WERI-Rb-1 (cell line): ENCODE measurements at places on chromosomes 7 and 10.
A peak's percentile ranks its signal among the peaks of the same experiment; 100 is the strongest.

DNA sequence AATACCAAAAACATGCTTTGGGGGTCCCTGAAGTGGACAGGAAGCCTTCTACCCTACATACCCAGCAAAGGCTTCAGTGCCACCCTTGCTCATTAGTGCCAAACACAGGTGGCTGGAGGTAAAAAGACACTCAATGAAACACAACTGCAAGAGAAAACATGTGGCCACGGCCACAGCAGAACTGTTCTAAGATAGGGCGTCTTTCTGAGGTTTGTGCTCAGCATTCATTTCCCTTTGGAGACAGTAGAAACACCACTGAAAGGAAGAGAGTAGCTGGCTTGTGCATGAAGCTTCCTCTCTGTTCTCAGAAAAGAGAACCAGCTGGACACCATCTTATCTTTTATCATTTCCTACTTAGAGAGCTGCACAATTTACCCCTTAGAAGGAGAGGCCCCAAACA lies 143.0 kb downstream of the PLXNA4 start:
- DNase-seq = no peak

DNA sequence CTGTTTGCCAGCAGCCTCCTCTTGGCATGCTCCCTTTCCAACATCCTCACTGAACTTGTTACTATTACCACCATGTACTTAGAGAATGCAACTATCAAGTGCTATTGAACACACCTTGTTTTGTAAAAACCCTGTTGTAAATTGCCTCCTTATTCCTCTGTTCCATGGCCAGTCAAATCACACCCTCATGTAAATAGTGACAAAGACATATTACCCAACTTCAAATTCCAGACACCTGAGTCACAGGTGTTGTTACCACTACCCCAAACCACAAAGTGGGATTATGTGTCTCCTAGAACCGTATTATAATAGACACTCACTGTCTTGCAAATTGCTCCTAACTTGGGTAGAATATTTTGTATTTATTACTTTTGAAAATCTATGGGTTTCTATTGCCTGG lies 263.2 kb upstream of the C7orf33 start:
- no peak for DNase-seq

- DNase-seq = no peak
Observed at GRCh38 chr10:101851411-101852116, 8.0 kb upstream of the KCNIP2 start.

- DNase-seq = no peak
Observed at GRCh38 chr7:92691578-92691977, 101.4 kb upstream of the FAM133B start.

DNA sequence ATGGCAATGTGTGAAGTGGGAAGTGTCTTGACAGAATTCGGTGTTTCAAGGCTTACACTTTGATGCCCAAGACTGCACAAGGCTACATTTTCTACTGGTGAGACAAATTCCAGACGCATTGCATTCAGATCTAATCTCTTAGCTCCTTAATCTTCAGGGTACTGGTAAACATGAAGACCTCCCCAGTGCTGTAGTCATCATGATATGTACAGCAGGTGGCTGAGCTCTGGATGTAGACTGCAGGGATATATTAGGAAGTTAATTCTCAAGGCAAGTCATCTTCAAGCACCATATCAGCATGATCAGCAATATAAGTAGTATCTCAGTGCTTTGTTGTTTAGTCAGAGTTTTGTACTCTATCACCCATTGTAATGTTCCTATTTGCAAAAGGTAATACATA lies 61.8 kb downstream of the IKZF1 start:
- DNase-seq = peak; percentile 29

DNA sequence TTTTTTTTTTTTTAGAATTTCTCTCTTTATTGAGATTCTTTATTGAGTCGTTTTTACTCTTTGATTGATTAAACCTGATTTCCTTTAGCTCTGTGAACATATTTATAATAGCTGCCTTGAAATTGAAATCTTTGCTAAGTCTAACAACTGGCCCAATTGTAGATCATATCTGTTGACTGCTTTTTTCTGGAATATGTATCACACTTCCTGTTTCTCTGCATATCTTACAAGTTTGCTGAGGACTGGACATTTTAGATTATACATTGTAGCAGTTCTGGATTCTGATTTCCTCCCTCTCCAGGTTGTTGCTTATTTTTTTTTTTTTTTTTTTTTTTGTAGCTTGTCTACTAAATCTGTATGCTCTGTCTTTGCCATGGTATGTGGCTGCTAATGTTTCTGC lies 56.3 kb downstream of the PRKAR2B start:
- no peak for DNase-seq

GRCh38 chr10:129373718-129374117 lies 93.3 kb upstream of the MGMT start:
- DNase-seq = no peak
